Activated T-helper 1 cell treated with anti-CD3 and anti-CD28 coated beads, Interleukin-12 subunit alpha, Interleukin-12 subunit beta, Interleukin-2, Interleukin-4 antibody, amounts not matched to agents 30 ng/mL and 10 ng/mL and 1 ng/mL, durations not matched to agents 14 hours and 24 hours and 36 hours (primary cell): ENCODE measurements at places on chromosomes 7 and 10. TPM values are rescaled to one million over a fixed set of nuclear protein-coding genes. Genes with fewer than 3 reads are reported as not detected.

- no peaks in the 10 kb centered on the region for H3K36me3 ChIP-seq
- no peaks in the 10 kb centered on the region for H3K4me1 ChIP-seq
- DNase-seq = no peak
- H3K4me3 ChIP-seq = no peak overlapping the region
These were observed 569.5 kb upstream of the LRRN3 start for GRCh38 chr7:110521357-110521911.

DNA sequence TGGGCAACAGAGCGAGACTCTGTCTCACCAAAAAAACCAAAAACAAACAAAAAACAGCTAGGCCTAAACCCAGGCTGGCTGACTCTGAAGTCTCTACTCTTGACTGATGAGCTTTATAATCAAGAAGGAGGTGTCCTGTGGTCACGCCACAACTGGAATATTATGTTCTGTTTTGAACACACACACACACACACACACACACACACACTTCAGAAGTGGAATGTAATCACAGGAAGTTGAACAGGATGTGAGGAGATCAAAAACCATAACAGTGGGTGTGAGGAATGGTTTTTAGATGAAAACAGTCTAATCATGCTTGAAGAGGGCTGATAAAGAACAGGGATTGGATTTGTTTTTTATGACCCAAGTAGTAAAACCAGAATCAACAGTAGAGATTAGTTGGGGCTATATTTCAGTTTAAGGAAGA, 51.1 kb upstream of the IL6 start:
- no peaks in the 10 kb centered on the region for H3K27me3 ChIP-seq
- H3K36me3 ChIP-seq = peaks cover 8% of the 10 kb centered on the region
- H3K4me1 ChIP-seq = peaks cover 87% of the 10 kb centered on the region
- H3K27ac ChIP-seq = peak overlapping the region; percentile 87

DNA sequence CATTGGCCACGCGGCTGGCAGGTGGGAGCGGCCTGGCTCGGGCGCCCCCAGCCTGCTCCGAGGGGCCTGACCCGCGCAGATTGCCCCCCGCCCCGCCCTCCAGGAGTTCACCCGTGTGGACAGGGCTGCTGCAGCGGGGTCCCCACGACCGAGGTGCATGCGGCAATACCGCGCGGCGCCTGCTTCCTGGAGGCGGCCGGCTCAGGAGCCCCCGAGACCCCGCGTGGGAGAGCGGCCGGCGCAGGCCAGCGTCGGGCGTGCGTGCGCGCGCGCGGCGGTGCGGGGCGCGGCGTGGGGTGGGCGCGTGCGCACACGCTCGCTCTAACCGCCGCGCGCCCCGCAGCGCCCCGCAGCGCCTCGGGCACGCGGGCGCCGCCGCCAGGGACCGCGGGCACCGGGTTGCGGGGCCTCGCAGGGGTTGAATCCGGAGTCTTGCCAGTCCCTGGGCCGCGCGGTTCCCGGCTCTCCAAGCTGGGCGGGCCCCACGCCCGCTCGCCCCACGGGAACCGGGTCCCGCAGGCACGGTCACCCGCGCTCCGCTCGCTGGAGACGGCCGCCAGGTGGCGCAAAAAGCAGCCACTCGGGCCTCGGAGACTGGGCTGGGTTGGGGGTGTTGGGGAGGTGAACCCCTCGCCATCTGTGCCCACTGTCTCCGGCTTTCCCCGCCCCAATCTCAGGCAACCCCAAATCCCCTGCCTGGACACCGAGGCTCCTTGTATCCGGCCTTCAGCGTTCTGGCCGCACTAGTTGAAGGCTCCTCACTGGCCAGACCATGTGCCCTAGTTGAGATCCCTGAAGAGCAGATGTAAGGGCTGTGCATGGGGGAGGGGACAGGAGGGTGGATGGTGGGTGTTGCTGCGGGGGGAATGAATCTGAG, 1.3 kb upstream of the ACHE start:
- H3K36me3 ChIP-seq = peaks cover 3% of the 10 kb centered on the region
- peak; percentile 51 for DNase-seq
- H3K4me1 ChIP-seq = peaks cover 7% of the 10 kb centered on the region

DNA sequence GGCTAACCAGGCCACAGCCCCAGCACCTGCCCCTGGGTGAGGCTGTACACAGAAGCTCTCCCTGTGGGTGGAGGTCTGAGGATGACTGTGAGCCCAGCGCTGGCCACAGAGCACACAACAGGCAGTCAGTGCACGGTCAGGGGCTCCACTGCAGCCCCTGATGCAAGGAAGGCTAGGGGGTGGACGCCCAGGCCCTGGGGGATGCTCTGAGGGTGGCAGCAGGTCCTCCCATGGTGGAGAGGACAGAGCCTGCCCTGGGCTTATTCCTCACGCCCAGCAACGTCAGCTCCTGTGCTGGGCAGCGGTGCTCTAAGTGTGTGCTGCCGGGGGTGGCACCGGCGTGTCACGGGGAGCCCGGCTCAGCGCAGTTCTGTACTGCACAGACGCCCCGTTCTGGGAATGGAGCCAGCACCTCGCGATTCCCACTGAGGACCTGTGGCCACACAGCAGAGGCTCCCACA, 223.2 kb downstream of the MAD1L1 start:
- no peak for DNase-seq
- no peaks in the 10 kb centered on the region for H3K4me1 ChIP-seq
- H3K27ac ChIP-seq = no peak overlapping the region
- H3K36me3 ChIP-seq = peaks cover 3% of the 10 kb centered on the region
- no peak overlapping the region for H3K4me3 ChIP-seq
- no peaks in the 10 kb centered on the region for H3K27me3 ChIP-seq

GRCh38 chr10:77463499-77463898, 174.1 kb downstream of the KCNMA1 start:
- no peaks in the 10 kb centered on the region for H3K36me3 ChIP-seq
- no peaks in the 10 kb centered on the region for H3K4me1 ChIP-seq
- H3K4me3 ChIP-seq = no peak overlapping the region
- no peaks in the 10 kb centered on the region for H3K27me3 ChIP-seq
- no peak for DNase-seq

GRCh38 chr10:92405419-92405924, 114.5 kb downstream of the MARCHF5 start:
- no peaks in the 10 kb centered on the region for H3K4me1 ChIP-seq
- H3K27ac ChIP-seq = no peak overlapping the region
- no peaks in the 10 kb centered on the region for H3K36me3 ChIP-seq
- DNase-seq = no peak

DNA sequence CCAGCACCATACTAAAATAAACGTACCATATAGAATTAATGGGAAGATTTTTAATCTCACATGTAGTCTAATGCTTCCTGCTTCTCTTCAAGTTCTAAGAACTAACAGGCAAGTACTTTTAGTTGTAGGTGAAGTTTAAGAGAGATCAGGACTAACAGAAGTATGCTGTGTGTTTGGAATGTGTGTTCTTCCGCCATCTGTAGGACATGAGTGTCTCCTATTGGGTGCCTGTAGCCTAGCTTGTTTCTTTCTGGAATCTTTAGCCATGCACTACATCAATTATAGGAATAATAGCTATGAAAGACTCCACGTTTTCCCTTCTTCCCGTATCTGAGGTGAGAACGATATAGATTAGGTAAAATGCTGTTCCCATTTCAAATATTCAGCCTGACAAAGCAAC, 140.2 kb upstream of the AHR start:
- H3K4me1 ChIP-seq = peaks cover 40% of the 10 kb centered on the region
- peaks cover 13% of the 10 kb centered on the region for H3K36me3 ChIP-seq
- H3K27me3 ChIP-seq = peaks cover 13% of the 10 kb centered on the region
- H3K27ac ChIP-seq = no peak overlapping the region
- no peak for DNase-seq

GRCh38 chr7:50663396-50664102, 98.3 kb upstream of the DDC start:
- H3K4me1 ChIP-seq = peaks cover 60% of the 10 kb centered on the region
- H3K27me3 ChIP-seq = peaks cover 2% of the 10 kb centered on the region
- H3K36me3 ChIP-seq = no peaks in the 10 kb centered on the region
- H3K4me3 ChIP-seq = peak overlapping the region; percentile 51
- DNase-seq = no peak

GRCh38 chr7:83053965-83054364, 108.7 kb downstream of the PCLO start:
- H3K4me1 ChIP-seq = no peaks in the 10 kb centered on the region
- no peaks in the 10 kb centered on the region for H3K36me3 ChIP-seq
- DNase-seq = no peak
- H3K4me3 ChIP-seq = no peak overlapping the region
- H3K27me3 ChIP-seq = no peaks in the 10 kb centered on the region

Gene TRIL
- 0.39 and 0.41 TPM in 2 replicates for total RNA-seq

- H3K4me1 ChIP-seq = peaks cover 56% of the 10 kb centered on the region
- no peak for DNase-seq
- no peaks in the 10 kb centered on the region for H3K27me3 ChIP-seq
- H3K36me3 ChIP-seq = peaks cover 13% of the 10 kb centered on the region
These were observed 3.5 kb downstream of the ESYT2 start for GRCh38 chr7:158825628-158826289.

DNA sequence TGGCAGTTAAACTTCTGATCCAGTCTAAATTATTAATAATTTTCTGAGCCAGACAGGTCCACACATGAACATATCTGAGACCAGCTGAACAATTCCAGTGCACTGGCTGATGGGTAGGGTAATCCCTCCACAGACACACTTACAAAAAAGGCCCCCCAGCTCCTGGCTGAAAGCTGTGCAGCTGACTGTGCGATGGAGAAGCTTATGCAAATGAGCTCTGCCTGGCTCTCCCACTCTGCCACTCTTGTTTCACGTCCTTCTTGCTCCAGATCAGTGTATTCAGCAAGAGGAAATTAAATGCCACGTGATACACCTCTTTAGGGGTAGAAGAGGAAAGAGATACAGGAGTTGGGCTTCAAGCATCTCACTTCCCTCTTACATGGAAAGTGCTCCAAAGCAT, 76.4 kb upstream of the FEZF1 start:
- H3K27ac ChIP-seq = no peak overlapping the region
- no peaks in the 10 kb centered on the region for H3K4me1 ChIP-seq
- H3K36me3 ChIP-seq = no peaks in the 10 kb centered on the region
- H3K27me3 ChIP-seq = no peaks in the 10 kb centered on the region
- DNase-seq = no peak
- no peak overlapping the region for H3K4me3 ChIP-seq

- DNase-seq = peak; percentile 19
- no peak overlapping the region for H3K27ac ChIP-seq
- peaks cover 5% of the 10 kb centered on the region for H3K27me3 ChIP-seq
- H3K36me3 ChIP-seq = no peaks in the 10 kb centered on the region
These were observed 389.0 kb upstream of the PODXL start for GRCh38 chr7:131945313-131945911.

- no peak for DNase-seq
- H3K27me3 ChIP-seq = peaks cover 3% of the 10 kb centered on the region
- no peaks in the 10 kb centered on the region for H3K4me1 ChIP-seq
- no peak overlapping the region for H3K27ac ChIP-seq
These were observed 11.0 kb upstream of the AHCYL2 start for GRCh38 chr7:129213828-129214227.

DNA sequence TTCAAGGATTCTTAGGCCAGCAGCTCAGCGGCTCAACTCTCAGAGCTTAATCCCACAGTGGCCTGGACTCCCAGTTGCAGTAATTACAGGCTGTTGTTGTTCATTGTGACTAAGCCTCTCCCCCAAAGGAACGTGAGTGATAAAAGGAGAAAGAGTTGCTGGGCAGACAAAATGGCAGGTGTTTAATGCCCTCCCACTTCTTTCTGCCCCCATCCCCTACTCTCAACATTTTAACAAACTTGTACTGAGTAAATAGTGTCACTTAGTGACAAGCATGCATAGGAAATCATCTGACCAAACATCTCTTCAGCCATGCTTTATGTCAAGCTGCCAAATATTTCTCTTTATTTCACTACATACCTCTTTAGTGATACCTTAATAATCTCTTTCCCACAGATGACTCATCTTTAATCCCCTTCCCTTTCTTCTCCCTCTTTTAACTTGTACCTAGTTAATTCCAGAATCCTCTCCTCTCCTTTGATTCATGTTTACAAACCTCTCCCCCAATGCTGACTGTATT, 12.4 kb upstream of the MTERF1 start:
- H3K27me3 ChIP-seq = peaks cover 9% of the 10 kb centered on the region
- no peaks in the 10 kb centered on the region for H3K36me3 ChIP-seq
- no peak overlapping the region for H3K4me3 ChIP-seq
- DNase-seq = no peak
- H3K4me1 ChIP-seq = no peaks in the 10 kb centered on the region
- H3K27ac ChIP-seq = no peak overlapping the region

Gene PTF1A
- not detected in 2 replicates for total RNA-seq

DNA sequence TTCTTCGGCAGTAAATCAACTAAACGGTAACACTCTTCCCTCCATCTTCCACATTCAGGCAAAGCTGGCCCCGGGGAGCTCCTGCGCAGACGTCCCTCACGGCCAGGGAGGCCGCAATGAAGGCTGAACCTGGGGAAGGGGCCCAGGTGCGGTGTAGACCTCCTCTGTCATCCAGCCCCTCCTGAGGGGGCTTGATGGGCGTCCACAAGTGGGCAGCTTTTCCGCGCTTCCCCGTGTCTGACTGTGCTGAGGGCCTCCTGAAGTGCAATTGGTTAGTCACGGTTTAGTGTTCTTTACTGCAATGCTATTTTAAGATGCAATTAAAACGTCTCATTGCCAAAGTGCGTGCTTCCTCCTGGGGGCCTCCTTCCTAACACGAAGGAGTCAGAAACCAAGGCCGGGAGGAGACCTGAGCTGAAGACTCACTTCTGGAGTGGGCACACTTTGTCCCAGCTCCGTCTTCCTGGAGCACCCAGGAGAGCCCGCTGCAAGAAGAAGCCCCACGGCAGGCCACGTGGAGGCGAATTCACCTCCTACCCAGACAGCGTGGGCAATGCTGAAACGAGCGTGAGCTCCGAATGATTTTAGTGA, 173.3 kb downstream of the ELFN1 start:
- H3K27ac ChIP-seq = no peak overlapping the region
- no peaks in the 10 kb centered on the region for H3K27me3 ChIP-seq
- H3K4me1 ChIP-seq = no peaks in the 10 kb centered on the region
- no peaks in the 10 kb centered on the region for H3K36me3 ChIP-seq
- no peak overlapping the region for H3K4me3 ChIP-seq
- no peak for DNase-seq

DNA sequence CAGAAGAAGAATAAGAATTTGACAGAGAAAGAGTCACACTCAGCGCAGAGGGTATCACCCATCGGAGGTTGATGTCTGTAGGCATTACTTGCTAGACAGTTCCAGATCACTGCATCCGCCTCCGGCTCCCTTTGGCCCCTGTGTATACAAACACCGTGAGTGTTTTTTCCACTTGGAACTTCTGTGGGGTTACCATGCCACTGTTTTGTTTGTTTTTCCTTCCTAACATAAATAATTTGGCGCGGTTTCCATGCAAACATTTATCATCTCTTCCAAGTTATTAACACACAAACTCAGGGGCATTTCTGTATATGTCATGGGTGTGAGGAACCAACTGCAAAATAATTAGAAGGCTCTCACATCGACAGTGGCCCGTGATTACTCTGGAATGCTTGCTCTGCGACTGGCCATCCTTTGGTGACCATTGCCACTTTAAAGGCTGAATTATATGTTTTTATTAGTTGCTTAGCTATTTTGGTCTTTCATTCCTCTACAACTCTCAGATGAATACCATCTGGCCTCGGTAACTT, 612.2 kb upstream of the MKI67 start:
- no peaks in the 10 kb centered on the region for H3K4me1 ChIP-seq
- no peak overlapping the region for H3K27ac ChIP-seq
- H3K4me3 ChIP-seq = no peak overlapping the region
- no peaks in the 10 kb centered on the region for H3K27me3 ChIP-seq
- no peaks in the 10 kb centered on the region for H3K36me3 ChIP-seq

GRCh38 chr7:156028521-156028920, 216.3 kb upstream of the SHH start:
- no peak overlapping the region for H3K27ac ChIP-seq
- H3K36me3 ChIP-seq = no peaks in the 10 kb centered on the region
- DNase-seq = no peak
- H3K27me3 ChIP-seq = no peaks in the 10 kb centered on the region
